Spinal cord (tissue), 10 donors: ENCODE measurements at places on chromosomes 4 and X. TPM values are rescaled to one million over a fixed set of nuclear protein-coding genes. Genes with fewer than 3 reads are reported as not detected.

GAGE1 gene
- not detected for polyA plus RNA-seq

ARHGAP36 gene
- polyA plus RNA-seq = 110 TPM

EBP gene
- 62.9 TPM for polyA plus RNA-seq

XPNPEP2 gene
- polyA plus RNA-seq = 2.5 TPM

DCLK2 gene
- 213 TPM for polyA plus RNA-seq

TSPAN7 gene
- 548 TPM for polyA plus RNA-seq

CT47A7 gene
- not detected for polyA plus RNA-seq

TENT5D gene
- polyA plus RNA-seq = not detected

EREG gene
- 0.12 TPM for polyA plus RNA-seq

PALLD gene
- polyA plus RNA-seq = 71.1 TPM

GPM6B gene
- polyA plus RNA-seq = 432 TPM

SORCS2 gene
- polyA plus RNA-seq = 23.5 TPM

ASB5 gene
- 0.44 TPM for polyA plus RNA-seq

MID1 gene
- polyA plus RNA-seq = 7.2 TPM

PPP2R2C gene
- polyA plus RNA-seq = 114 TPM

KLF8 gene
- 10.9 TPM for polyA plus RNA-seq

USO1 gene
- 39.0 TPM for polyA plus RNA-seq

CCDC110 gene
- polyA plus RNA-seq = 2.0 TPM

NDST3 gene
- 11.4 TPM for polyA plus RNA-seq

FREM3 gene
- 2.3 TPM for polyA plus RNA-seq

TMEM31 gene
- not detected for polyA plus RNA-seq

DCAF8L2 gene
- not detected for polyA plus RNA-seq

CD38 gene
- polyA plus RNA-seq = 3.0 TPM

IRS4 gene
- 1.9 TPM for polyA plus RNA-seq
